SIG-M5 (cell line): ENCODE measurements at places on chromosomes 6 and 20.

- no peak for DNase-seq
These were observed 282.3 kb downstream of the TBC1D7 start for GRCh38 chr6:13046084-13046483.

DNA sequence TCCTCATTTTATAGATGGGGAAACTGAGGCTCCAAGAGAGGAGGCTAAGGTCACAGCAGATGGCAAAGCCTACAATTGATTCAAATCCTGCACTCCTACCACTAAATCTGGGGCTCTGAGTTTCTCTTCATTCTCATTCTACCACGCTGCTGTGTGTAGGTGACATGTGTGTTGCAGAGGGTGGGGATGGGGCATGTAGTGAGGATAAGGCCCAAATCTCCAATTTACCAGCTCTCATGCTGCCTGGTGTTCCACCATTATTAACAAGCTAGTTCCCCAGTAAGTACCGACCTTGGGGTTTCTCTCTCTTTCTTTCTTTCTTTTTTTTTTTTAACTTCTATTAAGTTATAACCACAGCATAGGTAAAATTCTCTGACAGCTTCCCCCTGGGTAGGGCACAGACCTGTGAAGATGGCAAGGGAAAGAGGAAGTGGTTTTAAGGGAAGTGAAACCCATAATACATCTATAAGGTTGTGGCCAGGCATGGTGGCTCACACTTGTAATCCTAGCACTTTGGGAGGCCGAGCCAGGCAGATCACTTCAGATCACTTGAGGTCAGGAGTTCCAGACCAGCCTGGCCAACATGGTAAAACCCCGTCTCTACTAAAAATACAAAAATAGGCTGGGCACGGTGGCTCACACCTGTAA is 13.0 kb upstream of the MATN4 start:
- peak; percentile 77 for DNase-seq

DNA sequence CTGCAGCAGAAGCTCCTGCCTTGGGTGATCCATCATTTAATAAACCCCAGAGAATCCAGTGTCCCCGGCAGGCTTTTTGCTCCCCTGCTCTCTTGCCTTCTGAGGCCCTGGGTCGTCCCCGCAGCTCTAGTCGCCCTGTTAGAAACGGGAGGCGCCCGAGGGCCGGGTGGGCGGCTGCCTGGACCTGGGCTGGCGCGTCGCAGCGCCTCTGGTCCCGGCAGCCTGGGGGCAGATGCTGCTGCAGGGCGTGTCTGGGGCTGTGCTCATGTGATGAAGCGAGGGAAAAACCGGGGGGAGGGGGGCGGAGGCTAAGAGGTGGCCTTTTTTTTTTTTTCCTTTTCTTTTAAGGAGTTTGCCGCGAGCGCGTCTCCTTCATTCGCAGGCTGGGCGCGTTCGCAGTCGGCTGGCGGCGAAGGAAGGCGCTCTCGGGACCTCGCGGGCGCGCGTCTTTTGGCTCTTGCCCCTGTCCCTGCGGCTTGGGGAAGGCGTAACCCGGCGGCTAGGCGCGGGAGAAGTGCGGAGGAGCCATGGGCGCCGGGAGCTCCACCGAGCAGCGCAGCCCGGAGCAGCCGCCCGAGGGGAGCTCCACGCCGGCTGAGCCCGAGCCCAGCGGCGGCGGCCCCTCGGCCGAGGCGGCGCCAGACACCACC is 394 bp downstream of the AKAP12 start:
- no peak for DNase-seq

DNA sequence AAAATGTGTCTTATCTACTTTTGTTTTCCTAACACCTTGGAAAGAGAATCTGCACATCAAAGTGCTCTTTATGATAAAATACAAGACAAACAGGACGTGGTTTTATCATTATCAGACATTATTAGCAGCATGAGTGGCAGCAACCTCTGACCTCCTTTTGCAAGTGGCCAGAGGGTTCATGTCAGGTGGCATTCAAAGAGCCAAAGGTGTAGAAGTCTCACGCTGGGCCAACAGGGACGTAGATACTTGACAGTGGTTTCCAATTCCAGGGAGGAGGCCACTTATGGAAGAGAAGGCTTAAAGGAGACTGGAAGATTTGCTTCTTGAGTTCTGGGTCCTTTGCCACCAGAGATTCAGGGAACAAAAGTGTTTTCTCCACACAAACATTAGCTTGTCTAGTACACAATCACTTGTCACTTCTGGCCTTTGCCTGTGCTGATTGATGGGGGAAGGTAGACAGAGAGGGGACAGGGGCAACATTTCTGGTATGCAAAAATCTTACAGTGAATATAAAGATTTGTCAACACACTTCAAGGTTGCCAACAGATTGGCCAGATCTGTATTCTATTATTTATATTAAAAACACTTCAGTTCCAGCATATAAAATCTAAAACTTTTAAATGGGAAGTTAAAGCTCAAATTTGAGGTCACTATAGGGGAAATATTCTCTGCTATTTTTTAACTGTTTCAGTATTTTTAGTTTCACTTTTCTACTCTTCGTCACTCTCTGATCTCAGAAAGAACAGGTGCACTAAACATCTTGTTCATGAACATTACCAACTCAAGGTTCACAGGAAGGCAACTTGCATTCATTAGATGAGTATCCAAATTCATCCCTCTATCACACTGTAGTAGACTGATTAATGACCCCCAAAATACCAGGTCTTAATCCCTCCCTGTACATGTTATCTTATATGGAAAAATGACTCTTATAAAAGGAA is 52.1 kb upstream of the FBXO30 start:
- no peak for DNase-seq

GRCh38 chr6:167523426-167523825 is 198.5 kb downstream of the TTLL2 start:
- no peak for DNase-seq

DNA sequence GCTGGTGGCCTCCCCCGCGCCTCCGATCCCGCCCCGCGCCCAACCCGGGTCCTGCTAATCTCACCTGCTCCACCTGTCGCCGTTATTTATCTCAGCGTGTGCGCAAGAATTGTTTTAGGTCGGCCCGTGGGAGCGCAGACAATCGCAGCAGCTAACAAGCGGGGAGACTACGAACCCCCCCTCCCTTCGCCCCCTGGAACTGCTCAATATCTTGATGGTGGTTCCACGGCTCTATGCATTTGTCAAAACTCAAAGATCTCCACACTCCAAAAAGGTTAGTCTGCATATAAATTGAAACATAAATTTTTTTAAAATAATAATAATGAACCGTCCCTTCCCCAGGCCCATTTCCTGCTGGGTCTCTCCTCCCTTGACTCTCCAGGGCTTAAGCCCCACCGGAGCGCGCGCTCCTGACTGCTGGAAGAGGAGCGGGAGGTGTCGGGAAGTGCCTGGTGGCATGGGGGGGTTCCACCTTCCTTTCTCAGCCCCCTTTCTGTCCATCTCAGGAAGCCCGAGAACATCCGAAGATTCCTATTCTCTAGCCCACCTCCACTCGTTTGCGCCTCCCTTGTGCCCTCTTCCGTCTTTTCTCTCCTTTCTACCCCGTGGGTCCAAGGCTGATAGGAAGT is 1.6 kb upstream of the MDGA1 start:
- DNase-seq: no peak

DNA sequence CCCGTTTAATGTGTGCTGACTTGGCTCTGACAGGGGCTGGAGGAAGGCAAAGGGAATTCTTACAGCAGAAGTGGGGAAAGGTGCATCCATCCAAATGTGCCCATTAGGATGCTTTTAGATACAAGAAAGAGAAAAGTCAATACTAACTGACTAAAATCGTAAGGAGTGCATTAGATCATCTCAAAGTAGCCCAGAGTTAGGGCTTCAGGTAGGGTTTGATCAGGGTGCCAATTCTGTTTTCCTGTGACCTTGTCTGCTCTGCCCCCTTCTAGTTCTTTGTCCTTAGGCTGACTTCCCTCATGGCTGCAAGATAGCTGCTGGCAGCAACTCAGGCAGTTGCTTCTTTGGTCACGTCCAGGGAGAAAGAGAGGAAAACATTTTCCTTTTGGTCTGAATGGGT is 240.8 kb downstream of the CDC5L start:
- DNase-seq: no peak

GRCh38 chr20:18712131-18712530 is 101.5 kb upstream of the SCP2D1 start:
- no peak for DNase-seq

DNA sequence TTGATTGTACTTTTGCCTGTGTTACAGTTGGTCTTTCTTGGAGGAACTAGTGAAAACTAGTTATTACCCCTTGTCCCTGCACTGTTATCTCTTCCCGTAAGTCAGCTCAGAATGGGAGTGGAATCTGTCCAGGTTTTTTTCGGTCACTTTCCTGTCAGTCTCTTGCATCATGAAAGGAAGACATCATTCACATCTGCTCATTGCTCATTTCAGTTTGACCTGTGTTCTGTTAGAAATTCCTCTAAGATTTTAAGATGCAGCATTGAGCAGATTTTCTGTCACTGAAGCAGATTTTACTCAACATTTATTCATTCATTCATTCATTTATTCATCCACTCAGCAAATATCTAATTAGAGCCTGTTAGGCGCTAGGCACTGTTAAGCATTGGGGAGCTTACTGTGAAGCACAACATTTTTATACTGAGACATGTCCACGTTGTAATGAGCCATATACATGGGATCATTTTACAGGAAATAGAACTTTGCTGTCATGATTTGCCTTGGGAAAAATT is 33.1 kb upstream of the HINT3 start:
- DNase-seq: no peak

- no peak for DNase-seq
These were observed 47.3 kb upstream of the CLDN20 start for GRCh38 chr6:155216312-155217046.

- no peak for DNase-seq
These were observed 64.0 kb upstream of the LRRC1 start for GRCh38 chr6:53730767-53731166.

DNA sequence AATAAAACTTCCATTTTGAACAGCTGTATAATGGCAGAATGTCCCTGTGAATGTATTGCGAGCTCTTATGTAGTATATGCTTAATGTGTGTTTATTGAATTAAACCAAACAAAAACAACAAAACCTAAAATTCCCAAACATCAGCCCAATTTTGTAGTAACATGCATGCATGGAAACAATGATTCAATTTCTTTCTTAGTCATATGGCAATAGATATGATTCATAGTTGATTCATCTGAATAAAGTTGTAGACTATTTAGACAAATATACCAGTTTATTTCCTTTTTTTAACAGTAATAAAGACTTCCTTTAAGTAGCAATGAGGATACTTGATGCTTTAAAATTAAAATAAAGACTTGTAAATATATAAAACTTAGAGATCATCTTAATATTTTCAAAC is 670.6 kb downstream of the CD109 start:
- no peak for DNase-seq

GRCh38 chr6:36958775-36959554 is 4.4 kb downstream of the PI16 start:
- no peak for DNase-seq

- DNase-seq: no peak
These were observed 56.2 kb upstream of the KLHL31 start for GRCh38 chr6:53721766-53722165.

GRCh38 chr20:48784273-48784641 is 43.5 kb downstream of the PREX1 start:
- no peak for DNase-seq

DNA sequence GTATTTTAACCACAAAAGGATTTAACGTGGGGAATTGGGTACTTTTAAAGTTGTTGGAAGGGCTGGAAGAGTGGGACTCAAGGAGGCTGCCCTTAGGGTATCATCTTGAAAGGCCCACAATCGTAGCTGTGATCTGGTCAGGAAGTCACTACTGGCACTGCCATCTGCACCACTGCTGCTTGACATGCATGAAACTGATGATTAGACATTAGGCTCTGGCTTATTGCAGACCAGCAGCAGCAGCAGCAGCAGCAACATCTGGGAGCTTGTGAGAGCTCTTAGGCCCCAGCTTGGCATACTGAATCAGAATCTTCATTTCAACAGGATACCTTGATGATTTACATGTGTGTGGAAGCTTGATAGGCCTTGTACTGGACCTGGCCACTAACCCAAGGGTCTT is 68.6 kb downstream of the PHF20 start:
- DNase-seq: no peak

GRCh38 chr6:20509212-20509611 is 25.0 kb upstream of the CDKAL1 start:
- no peak for DNase-seq

- DNase-seq: no peak
These were observed 437 bp downstream of the CD40 start for GRCh38 chr20:46118481-46119020.

DNA sequence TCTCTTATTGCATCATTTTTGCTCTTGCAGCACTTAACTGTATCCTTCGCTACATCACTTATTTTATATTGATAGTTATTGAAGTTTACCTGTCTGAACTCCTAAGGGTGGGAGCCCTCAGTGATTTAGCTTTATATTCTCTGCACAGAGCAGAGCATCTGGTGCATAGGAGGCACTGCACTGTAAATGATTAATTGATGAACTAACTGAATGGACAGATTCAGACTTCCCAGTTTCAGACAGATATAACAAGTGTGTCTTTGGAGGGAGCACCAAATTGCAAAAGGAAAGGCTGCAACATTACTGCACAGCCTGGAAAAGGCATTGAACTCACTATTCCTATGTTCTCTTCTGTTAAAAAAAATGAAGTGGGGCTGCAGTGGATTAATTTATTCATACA is 160.3 kb downstream of the EDN1 start:
- DNase-seq: no peak

DNA sequence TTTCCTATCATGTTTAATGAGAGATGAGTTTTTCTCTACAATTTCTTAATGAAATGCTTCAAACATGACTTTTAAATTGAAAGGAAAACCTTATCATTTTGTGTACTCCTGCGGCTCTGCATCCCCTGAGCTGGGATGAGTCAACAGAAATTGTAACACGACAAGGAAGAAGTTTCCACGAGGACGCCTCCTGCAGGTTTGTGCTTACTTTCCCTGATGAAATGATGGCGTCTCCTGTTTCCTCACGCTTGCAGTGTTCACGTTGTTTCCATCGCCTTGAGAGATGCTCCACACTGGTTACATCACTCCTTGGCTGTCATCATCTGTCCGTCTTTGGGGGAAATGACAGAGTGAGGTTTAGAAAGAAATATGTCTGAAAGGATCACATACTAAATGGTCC is 233.7 kb upstream of the ZFP64 start:
- no peak for DNase-seq

- DNase-seq: no peak
These were observed 58.0 kb downstream of the MYH7B start for GRCh38 chr20:35013421-35014411.
